GM12892 (cell line): ENCODE measurements at places on chromosomes 7 and 10.

- DNase-seq: no peak
These were observed 148.6 kb upstream of the PDE1C start for GRCh38 chr7:32218741-32219288.

GRCh38 chr10:78259391-78259790 is 225.7 kb downstream of the RPS24 start:
- no peak for DNase-seq

- DNase-seq: no peak
These were observed 343.0 kb upstream of the SEMA3D start for GRCh38 chr7:85529831-85530230.

- no peak for DNase-seq
These were observed 108.1 kb downstream of the GPR26 start for GRCh38 chr10:123774132-123774742.

GRCh38 chr10:17617031-17617911 is at the start of gene HACD1:
Gene HACD1, minus strand, starts transcription at chr10:17617374. Its CDS starts 35 bp downstream, at chr10:17617339.
- DNase-seq: peak; percentile 37

DNA sequence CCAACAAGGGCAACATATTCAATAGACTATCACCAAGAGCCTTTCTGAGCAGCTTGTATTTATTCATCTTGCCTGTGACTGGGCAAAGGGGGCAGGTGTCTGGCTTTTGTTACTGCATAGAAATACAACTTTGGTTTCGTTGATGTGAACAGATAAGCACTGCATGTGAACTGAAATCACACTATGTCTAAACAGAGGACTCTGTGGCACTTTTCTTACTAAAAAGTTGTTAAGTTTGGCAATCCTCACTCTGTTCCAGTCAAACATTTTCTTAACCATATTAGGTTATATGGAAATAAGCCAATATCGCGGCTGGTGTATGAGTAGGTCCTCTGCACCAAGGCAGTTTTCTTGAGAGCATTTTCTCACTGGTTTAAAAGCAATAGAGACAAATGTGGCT is 48.5 kb downstream of the CALD1 start:
- no peak for DNase-seq

GRCh38 chr10:32445036-32445435 is 904 bp upstream of the CCDC7 start:
- no peak for DNase-seq

- DNase-seq: no peak
These were observed 58.3 kb upstream of the CALD1 start for GRCh38 chr7:134721171-134721570.
